ENCODE measurements at places on chromosomes 16 and 17.

DNA sequence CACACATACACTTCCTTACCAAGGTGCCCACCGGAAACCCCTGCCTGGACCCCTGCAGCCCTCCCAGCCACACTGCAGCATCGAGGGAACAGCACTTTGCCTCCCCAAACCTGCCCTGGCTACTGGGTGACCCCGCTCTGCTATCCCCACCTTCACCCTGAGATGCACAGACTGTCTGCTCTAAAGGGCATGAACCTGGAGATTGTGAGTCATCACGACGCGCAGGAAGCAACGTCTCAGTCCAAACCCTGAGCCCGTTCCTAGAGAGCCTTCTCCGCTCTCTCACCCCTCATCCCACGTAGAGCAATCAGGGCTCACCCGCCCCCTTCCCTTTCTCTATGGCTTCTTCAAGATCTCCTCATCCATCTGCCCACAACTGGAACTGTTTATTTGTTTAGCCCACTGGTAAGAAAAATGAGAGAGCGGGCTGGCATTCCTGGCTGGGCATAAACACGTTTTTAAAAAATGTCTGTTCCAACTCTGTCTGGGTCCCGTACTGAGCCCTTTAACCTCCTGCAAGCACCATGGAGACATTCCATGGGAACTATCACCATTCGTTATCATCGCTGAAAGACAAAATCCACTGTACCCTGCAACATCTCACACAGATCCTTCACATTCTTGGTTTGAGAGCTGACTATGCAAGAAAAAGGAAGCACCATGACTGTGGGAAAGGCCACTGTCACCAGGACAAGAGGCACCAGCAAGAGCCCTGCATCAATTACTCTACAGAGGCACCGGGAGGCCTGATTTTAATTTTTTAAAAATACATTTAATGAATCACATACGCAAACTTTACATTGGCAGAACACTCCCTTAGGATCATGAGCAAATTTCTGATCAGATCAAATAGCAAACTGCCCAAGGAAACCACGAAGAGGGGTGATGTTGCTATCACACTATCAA lies 28.2 kb downstream of the ZFHX3 start:
- no peak for DNase-seq

- DNase-seq, result no peak
These were observed 300.6 kb downstream of the SOX9 start for GRCh38 chr17:72421128-72422092.

DNA sequence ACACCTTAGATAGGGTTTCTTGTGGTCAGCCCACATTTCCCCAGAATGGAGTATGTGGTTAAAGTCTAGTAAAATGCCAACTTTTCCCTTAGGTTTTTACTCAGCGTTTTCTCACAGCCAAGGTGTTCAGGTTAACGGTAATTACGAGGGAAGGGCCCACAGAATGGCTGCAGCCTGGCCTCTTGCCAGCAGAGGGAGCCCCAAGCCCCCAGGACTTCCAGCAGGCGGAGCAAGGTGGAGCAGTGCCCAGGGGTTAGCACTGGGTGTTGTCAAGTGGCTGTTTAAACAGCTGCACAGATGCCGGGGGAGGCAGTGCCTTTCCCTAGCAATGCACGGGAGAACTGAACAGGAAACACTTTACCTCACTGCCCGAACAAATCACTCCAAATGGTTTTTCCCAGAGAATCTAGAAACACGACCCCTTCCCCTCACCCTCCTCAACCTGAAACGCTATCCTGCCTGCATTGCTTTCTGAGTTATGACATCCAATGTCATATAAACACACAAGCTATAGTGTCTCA lies 6.6 kb downstream of the PHB1 start:
- peak; percentile 85 for DNase-seq

DNA sequence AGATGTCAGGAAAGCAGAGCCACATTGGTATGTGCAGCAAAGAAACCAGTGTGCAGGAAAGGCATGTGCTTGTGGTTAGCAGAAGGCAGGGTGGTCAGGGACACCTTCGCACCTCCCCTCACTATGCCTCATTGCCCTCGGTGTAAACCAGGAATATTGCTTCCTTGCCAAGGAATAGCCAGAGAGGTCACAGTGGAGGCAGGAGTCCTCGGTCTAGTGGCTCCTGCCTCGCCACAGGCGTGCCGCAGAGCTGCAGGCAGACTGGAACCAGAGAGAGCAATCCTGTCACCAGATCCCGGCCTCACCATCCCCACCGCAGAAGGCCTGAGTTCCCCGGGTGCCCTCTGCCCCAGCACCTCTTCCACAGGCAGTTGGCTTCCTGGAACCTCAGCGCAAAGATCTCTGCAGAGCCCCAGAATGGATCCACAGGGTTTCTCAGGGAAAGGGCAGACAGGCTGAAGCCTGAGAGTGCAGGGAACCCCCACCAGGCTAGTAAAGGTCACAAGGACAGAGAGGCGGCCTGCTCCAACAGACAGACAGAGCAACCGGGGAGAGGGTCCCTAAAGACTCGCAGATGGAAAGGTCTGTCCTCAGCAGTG lies 21.6 kb downstream of the CCDC182 start:
- DNase-seq, result no peak

GRCh38 chr17:54754560-54754959 lies 146.1 kb upstream of the TOM1L1 start:
- no peak for DNase-seq

DNA sequence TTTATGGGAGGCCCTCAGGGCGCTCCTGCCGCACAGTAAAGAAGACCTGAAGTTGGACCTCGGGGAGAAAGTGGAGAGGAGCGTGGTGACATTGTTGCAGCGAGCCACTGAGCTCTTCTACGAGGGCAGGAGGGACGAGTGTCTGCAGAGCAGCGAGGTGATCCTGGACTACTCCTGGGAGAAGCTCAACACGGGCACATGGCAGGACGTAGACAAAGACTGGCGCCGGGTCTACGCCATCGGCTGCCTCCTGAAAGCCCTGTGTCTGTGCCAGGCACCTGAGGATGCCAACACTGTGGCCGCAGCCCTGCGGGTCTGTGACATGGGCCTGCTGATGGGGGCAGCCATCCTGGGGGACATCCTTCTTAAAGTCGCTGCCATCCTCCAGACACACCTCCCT lies 6.8 kb downstream of the KDM8 start:
- DNase-seq, result no peak

DNA sequence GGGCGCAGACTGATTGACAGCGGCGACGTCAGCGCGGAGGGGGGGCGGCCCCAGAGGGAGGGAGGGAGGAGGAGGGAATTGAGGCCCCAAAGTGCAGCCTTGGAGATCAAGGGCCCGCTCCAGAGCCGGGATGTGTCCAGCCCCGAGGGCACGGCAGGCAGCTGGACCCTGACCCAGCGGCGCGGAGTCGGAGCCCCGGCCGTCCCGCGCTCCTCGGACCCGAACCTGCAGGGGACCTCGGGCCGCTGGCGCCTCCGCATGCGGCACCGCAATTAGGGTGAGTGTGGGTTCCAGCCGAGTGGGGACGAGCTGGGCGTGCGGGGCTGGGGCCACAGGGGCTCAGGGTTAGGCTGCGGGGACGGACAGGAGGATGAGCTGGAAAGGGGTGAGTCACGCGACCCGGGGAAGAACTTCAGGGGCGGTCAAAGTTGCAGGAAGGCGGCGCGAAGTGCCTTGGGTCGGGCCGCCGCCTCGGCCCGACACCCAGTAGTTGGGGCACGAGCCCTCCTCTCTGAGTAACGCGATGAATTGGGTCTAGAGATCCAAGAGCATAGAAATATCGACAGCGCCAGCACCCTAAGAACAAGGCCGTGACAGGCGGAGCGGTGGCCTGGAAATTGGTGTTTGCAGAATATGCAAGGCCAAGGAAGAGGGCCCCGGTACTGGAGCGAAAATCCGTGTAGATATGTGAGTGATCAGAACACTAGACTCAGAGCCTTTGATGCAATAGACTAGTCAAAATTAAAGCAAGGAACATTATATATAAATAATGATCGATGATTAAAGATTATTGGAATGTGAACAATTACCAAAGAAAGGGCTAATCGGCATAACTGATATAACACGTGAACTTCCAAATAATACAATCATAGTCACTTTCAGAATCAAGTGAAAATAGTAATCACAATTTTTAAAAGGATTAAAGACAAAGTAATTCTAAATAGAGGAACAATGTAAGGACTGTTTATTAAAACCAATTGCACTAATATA lies at the start of gene TBX4:
TBX4 (plus strand) TSS at position 122 of the 990 bp plus-strand sequence. CDS start 4,069 bp downstream, outside the sequence.
- DNase-seq, result no peak

All from activated CD8-positive, alpha-beta memory T cell treated with anti-CD3 and anti-CD28 coated beads, Interleukin-2, amount 50 U/mL, for 4 hours (primary cell).